Adrenal gland (tissue), 19 donors: ENCODE measurements at places on chromosomes 2 and 18.
A peak's percentile ranks its signal among the peaks of the same experiment; 100 is the strongest.

DNA sequence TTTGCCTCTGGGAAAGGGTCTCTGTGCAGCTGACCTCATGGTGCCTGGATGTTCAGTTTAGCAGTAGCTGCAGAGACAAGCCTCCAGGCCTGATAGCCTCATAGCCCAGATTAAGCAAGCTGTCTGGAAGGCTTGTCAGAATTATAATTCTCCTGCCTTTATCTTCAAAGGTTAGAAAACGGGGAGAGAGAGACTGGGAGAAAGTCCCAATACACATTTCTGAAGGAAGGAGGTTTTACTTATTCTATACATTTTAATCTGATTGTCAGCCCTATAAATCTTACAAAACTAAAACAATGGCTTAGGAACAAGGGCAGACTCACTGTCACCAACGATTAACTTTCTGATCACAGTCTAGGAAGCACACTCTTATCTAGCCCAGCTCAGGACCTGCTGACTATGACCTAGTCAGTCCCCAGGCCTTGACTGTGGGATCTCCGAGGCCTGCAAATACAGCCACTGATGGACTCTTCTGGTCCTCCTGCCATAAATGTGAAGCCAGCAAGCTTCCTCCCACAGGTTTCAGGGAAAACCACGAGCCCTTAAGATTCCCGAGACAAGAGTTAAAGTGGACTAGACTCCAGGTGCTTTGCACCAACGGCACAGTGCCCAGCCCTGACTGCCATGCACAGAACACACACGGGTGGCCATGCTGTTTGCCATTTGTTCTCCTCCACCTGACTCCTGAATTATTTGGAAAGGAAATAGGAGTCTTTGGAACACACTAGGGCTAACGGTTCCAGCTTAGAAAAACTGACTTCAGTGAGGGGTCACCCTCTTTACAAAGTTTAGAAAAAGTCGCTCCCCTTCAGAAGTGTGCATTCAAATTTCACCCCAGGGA lies 111.4 kb upstream of the SMAD7 start:
- no peak for DNase-seq

- no peak for DNase-seq
These were observed 3.1 kb downstream of the B3GNT7 start for GRCh38 chr2:231398585-231398984.

- peak; percentile 65 for DNase-seq
These were observed 837 bp upstream of the ACSL3 start for GRCh38 chr2:222859786-222860612.

DNA sequence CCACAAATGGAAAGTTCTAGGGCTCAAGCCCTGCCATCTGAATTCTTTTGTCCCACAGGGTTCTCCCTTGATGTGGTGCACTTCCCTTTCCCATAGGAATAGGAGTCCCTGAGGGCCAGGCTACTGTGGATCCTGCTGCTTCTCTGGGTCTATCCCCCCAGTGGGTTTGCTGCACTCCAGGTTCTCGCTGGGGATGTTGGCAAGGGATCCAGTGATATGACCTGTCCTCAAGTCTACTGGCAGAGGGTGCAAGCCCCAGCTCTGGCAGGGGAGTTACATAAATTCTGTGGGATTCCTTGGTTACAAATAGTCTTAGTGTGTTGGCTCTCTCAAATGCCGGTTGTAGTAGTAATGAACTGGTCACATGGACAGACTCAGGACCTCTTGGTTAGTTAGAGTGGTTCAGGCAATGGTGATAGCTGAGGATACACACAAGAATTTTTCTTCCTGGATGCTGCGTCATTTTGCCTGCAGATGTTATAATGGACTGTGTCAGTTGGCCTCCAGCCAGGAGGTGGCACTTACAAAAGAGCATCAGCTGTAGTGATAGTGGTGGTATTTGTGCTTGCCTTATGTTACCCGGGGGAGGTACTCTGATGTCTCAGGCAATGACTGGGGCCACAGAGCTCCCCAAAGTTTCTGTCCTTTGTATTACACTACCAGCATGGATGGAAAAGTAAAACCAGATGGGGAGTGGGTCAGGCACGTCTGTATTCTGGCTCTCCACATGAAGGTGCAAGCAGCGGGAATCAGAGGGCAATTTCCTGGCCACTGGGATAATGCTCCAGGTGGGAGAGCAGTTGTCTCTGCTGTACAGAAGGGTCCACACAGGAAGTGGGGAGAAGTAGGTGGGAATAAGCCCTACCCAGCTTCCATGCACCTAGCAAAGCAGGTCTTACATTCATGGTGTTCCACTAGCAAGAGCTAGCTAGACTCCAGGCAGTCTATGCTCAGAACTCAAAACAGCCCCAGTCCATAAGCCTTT lies 267.9 kb downstream of the SOX11 start:
- DNase-seq: no peak

GRCh38 chr18:45186832-45187231 lies 428.4 kb upstream of the SLC14A2 start:
- no peak for DNase-seq

DNA sequence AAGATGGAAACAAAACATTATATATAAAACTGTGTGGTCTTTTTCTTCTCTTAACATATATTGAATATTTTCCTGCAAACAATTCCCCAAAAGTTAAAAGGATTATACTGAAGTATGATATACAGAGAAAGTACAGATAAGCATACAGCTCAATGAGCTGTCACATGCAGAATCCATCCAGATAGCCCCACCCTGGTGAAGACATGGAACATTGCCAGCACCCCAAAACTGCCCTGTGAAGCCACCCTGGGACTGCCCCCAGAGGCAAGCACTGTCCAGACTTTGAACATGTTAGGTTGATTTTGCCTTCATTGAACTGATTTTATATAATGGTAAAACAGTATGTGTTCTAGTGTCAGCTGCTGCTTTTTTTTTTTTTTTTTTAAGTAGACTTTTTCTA lies 112.3 kb upstream of the IL1R2 start:
- no peak for DNase-seq

DNA sequence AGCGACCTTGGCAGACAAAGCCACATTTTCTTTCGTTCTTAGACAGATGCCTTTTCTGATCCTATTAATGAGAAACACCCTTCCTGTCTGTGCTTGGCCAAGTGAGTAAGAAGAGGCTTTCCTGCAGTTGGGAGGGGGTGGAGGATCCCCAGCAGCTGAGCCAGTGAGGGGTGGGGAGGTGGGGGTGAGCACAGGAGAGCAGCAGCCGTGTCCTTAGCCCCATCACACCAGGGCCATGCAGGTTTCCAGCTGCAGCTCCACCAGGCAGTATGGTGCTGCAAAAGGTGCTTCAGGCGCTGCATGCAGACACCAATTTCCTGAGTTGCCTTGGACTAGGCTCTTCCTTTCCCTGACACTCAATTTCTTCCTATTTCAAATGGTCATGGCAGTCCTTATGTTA lies 123.3 kb upstream of the SIX2 start:
- DNase-seq: no peak

- DNase-seq: no peak
These were observed 2153.2 kb upstream of the PIK3C3 start for GRCh38 chr18:39801848-39802247.

DNA sequence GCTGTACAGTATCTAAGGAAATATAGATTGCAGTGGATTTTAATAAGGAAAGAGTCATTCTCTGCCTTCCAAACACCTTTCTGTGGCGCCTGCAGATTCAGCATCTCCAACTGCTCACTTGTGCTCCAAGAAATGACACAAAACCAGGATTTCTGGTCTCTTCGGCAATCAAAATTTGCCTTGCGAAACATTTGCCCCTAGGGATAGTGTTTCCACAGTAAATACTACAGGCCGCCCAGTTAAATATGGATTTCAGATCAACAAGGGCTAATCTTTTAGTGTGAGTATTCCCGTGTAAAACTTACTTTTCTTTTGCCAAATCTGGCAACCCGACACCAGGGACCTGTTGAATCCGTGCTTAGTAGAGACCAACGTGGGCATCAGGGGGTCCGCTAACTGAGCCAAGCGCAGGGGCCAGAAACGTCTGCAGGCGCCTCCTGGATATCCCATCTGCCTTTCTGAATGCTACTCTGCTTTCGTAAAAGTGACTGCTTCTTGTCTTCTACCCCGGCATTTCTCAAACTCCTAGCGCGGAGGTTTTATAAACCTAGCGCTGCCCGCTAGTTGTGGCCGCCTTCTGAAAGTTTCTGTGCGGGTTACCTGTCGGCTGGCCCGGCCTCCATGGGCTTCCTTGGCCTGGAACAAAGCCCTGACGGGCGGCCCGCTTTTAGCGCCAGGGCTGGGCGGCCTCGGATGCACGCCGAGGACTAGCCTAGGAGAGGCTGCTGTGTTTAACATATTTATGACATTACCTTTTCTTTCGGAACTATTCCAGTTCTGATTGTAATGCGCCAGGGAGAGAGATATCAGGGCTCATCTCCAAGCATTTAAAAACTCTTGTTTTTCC lies 2.5 kb downstream of the CYP1B1 start:
- DNase-seq: no peak

DNA sequence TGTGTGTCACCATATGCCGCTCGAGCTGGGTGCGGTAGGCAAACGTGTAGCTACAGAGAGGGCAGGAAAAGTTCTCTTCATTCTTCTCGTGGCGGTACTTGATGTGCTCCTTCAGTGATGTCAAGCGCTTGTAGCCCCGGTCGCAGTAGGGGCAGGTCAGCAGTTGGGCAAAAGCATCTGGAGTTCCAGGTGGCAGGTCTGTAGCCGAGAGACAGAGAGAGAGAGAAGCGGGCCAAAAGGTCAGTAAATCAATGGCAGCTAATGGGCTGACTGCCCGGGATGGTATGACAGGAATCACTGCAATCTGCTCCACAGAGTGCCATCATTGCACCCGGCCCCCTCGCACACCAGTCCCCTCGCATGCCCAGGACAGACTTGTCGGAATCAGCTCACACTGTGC lies 116.0 kb downstream of the ZEB2 start:
- DNase-seq: no peak

- no peak for DNase-seq
These were observed 67.0 kb downstream of the CACNB4 start for GRCh38 chr2:152031747-152032306.

GRCh38 chr18:61669320-61669719 lies 223.5 kb downstream of the RNF152 start:
- DNase-seq: no peak

- DNase-seq: no peak
These were observed 161.0 kb upstream of the ZFP36L2 start for GRCh38 chr2:43387092-43388062.

GRCh38 chr2:239244625-239245024 lies 156.2 kb downstream of the HDAC4 start:
- no peak for DNase-seq

DNA sequence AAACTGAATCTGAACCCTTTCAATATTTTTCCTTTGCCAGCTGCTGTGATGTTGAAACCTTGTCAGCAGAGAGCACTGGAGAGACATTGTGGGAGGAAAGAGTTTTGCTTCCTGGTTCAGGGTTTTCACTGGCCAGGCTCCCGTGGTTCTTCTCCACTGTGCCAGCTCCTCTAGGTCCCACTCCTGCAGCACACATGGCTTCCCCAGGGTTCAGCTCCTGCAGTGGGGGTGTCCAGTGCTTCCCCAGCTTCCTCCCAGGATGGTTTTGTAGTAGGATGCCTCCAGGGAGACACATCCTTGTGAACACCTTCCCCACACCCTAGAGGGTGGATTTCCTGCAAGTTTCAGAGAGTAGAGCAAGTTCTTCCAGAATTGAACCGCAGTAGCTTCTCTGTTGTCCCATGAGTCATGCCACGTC lies 24.0 kb upstream of the SULT1C3 start:
- DNase-seq: no peak

GRCh38 chr2:2886922-2887321 lies 490.7 kb downstream of the EIPR1 start:
- DNase-seq: no peak

- no peak for DNase-seq
These were observed 90.1 kb downstream of the DOK6 start for GRCh38 chr18:69490813-69491212.

- no peak for DNase-seq
These were observed 120.1 kb downstream of the IRS1 start for GRCh38 chr2:226679389-226680065.

GRCh38 chr2:239535413-239536144 lies 134.8 kb upstream of the HDAC4 start:
- no peak for DNase-seq

GRCh38 chr18:14120926-14121325 lies 11.3 kb downstream of the ZNF519 start:
- no peak for DNase-seq

DNA sequence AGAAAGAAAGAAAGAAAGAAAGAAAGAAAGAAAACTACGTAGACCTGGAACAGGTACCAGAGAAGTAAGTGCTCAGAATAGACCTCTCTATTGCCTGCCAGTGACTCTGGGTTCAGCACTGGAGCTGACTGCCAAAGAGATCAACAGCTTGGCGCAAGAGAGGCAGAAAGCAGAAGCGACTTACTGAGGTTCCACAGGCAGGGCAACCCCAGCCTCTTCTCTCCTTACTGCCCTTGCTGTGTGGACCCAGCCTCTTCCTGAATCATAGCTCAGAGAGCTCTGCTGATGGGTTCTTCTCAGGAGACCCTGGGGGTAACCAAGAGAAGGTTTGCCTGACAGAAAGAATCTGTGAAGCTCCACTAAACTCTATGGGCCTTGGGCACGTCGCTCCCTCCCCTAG lies 7.1 kb downstream of the CAPN13 start:
- DNase-seq: no peak

- no peak for DNase-seq
These were observed 71.2 kb downstream of the BCL11A start for GRCh38 chr2:60482222-60482621.

DNA sequence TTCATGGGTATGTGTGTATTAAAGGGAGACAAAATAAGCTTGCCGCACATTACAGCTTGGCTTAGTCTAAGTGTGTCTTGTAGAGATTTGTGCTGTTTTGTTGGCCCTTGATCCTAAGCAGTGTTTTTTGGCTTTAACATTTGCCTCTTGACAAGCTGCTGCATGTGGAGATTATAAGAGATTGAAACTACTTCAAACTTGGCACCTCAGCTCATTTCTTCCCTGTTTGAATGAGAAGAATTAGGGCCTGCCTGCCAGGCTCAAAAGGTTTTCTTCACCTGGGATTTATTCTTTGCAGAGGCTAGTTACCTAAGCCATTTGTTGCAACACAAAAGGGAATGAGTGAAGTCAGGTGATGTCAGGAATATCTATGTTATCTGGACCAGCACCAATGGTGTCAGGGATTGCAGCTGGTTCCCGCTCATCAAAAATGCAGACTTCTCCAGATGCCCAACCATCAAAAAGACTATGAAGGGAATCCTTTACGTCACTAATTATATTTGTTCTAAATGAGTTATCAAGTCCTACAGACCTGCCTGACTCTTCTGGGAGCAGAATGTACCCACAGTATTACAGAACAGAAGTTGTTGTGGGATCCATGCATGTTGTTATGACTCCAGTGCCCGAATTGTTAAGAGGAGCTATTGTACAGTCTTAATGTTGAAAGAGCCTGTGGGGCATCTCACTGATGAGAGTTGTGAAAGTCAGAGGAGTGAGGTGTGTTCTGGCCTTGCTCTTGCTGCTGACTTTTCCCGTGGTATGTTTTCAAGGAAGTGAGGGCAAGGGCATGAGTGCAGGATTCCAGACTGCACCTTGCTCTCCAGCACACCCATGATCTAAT lies 31.0 kb downstream of the ABCA12 start:
- no peak for DNase-seq

- peak; percentile 58 for DNase-seq
These were observed at the start of gene DOCK10 for GRCh38 chr2:225041851-225042799. Gene DOCK10 (minus strand): TSS chr2:225042468. CDS start chr2:225042374, 94 bp downstream.

- no peak for DNase-seq
These were observed 230.1 kb upstream of the PXDN start for GRCh38 chr2:1974397-1974796.
